ENCODE measurements at places on chromosomes 1 and 21. TPM values are rescaled to one million over a fixed set of nuclear protein-coding genes. Genes with fewer than 3 reads are reported as not detected.

- H3K4me3 ChIP-seq: no peak overlapping the region
- H3K27me3 ChIP-seq: no peaks in the 10 kb centered on the region
- H3K36me3 ChIP-seq: no peaks in the 10 kb centered on the region
- DNase-seq: no peak
- H3K4me1 ChIP-seq: peaks cover 10% of the 10 kb centered on the region
Observed at GRCh38 chr1:77543822-77544448, 138.5 kb downstream of the ZZZ3 start.

Gene APOBEC4
- total RNA-seq: not detected

Gene QSOX1
- total RNA-seq: 215 TPM

DNA sequence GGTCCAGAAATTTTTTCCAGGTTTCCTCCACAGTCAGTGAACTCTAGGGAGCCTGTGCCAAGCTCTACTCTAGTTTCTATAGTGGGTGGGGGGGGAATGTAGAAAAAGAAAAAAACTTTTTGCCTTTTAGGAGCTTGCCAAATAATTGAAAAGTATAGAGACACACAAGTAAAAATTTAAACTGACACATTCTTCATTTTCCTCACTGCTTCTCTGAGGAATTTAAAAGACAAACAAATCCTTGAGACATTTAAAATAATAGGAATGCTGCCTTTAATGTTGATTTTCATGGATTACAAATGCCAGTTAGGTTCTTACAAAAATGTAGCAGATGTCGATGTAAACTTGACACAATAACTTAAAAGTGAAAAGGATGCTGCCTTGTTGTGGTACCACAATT is 241.9 kb downstream of the DNM3 start:
- no peak overlapping the region for H3K27ac ChIP-seq
- no peaks in the 10 kb centered on the region for H3K36me3 ChIP-seq
- no peaks in the 10 kb centered on the region for H3K27me3 ChIP-seq
- H3K4me1 ChIP-seq: no peaks in the 10 kb centered on the region
- H3K4me3 ChIP-seq: no peak overlapping the region
- DNase-seq: no peak

Gene CYYR1
- 27.5 TPM for total RNA-seq

DNA sequence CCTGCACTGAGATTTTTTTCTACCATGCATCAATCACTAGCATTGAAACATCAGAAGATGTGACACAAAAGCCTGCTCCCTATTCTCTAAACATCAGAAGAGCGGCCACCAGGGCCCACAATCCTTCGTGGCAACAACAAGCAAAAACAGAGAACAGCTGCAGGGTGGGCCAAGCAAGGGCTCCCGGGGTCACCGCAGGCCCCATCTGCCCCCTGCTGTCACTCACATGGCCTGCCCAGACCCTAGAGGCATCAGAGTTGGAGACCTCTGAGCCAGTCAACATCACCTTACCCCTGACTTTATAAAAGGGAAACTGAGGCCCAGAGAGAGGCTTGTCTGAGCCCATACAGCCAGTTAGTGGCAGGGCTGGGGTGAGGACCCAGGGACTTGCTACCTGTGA is 1.8 kb downstream of the LAPTM5 start:
- no peak overlapping the region for H3K4me3 ChIP-seq
- no peak overlapping the region for H3K27ac ChIP-seq
- no peaks in the 10 kb centered on the region for H3K36me3 ChIP-seq
- H3K27me3 ChIP-seq: peaks cover 10% of the 10 kb centered on the region

All from progenitor cell of endocrine pancreas (in vitro differentiated cells).